ENCODE measurements at places on chromosomes 12 and 14. TPM values are rescaled to one million over a fixed set of nuclear protein-coding genes. Genes with fewer than 3 reads are reported as not detected.

Gene A2M
- polyA plus RNA-seq: 151 TPM

Gene TSFM
- polyA plus RNA-seq: 23.8 TPM

Gene CCDC198
- not detected for polyA plus RNA-seq

Gene SIX1
- 3.1 TPM for polyA plus RNA-seq

Gene TMEM132C
- polyA plus RNA-seq: 3.1 TPM
